Large intestine (tissue), 12 donors: ENCODE measurements at places on chromosomes 16 and 17. TPM values are rescaled to one million over a fixed set of nuclear protein-coding genes. Genes with fewer than 3 reads are reported as not detected.

Gene ABCA3
- polyA plus RNA-seq = 4.7 TPM

Gene GDPD3
- 18.1 TPM for polyA plus RNA-seq

Gene ARL5C
- polyA plus RNA-seq = not detected

Gene GJD3
- 0.36 TPM for polyA plus RNA-seq

- no peaks in the 10 kb centered on the region for H3K4me1 ChIP-seq
- H3K27me3 ChIP-seq = no peaks in the 10 kb centered on the region
- no peak for DNase-seq
- no peak overlapping the region for H3K27ac ChIP-seq
These were observed 41.8 kb downstream of the IL4R start for GRCh38 chr16:27355610-27356009.

DNA sequence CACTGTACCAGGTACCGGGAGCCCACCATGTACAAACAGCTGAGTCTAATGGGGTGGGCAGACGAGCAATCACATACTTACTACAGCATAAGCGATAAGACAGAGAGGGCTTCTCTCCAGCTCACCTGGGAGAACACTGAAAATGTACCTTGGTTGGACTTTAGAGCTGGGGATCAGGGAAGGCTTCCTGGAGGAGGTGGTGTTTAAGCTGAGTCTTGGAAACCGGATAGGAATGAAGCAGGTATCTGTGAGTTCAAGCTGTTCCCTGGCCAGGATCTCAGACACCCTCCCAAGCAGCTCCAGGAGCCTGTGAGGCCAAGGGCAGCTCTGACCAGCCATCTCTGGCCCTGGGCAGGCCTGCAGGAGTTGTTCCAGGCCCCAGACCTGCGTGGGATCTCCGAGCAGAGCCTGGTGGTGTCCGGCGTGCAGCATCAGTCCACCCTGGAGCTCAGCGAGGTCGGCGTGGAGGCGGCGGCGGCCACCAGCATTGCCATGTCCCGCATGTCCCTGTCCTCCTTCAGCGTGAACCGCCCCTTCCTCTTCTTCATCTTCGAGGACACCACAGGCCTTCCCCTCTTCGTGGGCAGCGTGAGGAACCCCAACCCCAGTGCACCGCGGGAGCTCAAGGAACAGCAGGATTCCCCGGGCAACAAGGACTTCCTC, 8.0 kb upstream of the SERPINF1 start:
- H3K4me3 ChIP-seq = no peak overlapping the region
- H3K27ac ChIP-seq = no peak overlapping the region
- no peak for DNase-seq
- H3K4me1 ChIP-seq = peaks cover 8% of the 10 kb centered on the region
- no peaks in the 10 kb centered on the region for H3K27me3 ChIP-seq
- peaks cover 2% of the 10 kb centered on the region for H3K36me3 ChIP-seq

GRCh38 chr17:33266116-33266515, 27.0 kb downstream of the ASIC2 start:
- H3K27ac ChIP-seq = no peak overlapping the region
- DNase-seq = no peak
- H3K4me1 ChIP-seq = peaks cover 47% of the 10 kb centered on the region
- no peaks in the 10 kb centered on the region for H3K27me3 ChIP-seq
- no peaks in the 10 kb centered on the region for H3K36me3 ChIP-seq

DNA sequence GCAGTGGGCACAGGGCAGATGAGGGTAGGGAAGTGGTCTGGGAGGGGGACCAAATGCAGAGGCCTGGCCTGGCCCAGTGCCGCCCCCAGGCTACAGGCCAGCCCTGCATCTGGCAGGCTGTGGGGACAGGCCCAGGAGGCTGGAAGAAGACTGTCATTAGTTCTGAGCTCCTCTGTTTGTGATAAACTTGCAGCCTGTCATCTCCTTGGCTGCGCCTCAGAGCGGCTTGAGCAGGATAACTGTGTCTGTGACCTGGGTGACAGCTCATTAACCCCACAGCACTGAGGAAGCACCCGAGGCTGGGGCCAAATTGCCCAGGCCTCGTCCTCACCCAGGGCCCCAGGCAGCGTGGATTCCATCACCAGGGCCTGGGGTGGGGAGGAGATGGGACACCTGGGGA, 23.9 kb downstream of the ABCC3 start:
- peaks cover 41% of the 10 kb centered on the region for H3K4me1 ChIP-seq
- no peak overlapping the region for H3K4me3 ChIP-seq
- peaks cover 4% of the 10 kb centered on the region for H3K36me3 ChIP-seq
- H3K27me3 ChIP-seq = no peaks in the 10 kb centered on the region
- no peak for DNase-seq
- no peak overlapping the region for H3K27ac ChIP-seq

GRCh38 chr16:75559564-75560372, 3.7 kb upstream of the TMEM231 start:
- DNase-seq = no peak
- H3K4me3 ChIP-seq = no peak overlapping the region
- H3K4me1 ChIP-seq = peaks cover 4% of the 10 kb centered on the region
- no peak overlapping the region for H3K27ac ChIP-seq

DNA sequence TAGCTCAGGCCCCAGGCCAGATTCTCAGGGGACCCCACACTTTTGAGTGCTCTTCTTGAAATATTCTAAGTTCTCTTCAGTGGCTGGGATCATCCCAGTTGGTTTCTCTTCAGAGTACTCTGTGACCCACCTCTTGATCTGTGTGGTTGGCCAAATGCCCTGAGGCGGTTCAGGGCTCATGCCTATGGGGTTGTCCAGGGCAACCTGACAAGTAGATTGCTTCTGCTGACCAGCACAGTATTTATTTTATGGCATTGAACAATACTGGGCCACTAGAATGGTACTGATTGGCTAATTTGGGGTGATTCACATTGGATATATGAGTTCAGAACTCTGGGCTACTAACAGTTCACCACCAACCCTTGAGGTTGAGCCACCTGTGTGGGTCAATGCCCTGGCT, 7.4 kb upstream of the GOSR2 start:
- no peaks in the 10 kb centered on the region for H3K4me1 ChIP-seq
- H3K4me3 ChIP-seq = no peak overlapping the region
- no peaks in the 10 kb centered on the region for H3K36me3 ChIP-seq
- no peak overlapping the region for H3K27ac ChIP-seq
- H3K27me3 ChIP-seq = peaks cover 5% of the 10 kb centered on the region

DNA sequence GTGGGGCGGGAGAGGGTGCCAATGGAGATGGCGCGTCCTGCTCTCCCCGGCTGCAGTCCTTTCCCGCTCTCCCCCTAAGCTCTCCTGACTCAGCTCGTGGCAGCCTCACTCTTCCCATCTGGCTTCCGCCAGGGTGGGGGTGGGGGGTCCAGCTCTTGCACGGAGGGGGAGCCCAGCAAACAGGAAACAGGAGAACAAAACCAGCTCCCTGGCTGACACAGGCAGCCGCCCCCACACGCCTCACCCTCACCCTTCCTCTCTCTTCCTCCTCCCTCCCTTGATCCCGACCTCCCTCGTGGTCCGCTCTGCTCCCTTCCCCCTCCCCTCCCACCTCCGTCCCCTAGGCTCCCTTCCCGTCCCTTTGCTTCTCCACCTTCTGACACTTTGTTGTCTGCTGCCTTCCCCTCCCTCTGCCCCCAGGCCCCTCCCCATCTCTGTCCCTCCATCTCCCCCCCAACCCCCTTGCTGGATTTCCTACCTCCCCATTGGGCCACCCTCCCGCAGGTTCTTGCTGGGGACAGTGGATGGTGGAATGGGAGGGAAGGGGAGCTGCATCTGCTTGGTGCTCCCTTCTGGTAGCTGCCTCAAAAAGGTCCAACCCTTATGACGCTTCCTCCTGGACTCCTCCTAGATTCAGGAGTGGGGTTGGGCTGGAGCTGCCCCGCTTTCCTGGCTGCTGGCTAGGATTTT, 23.7 kb downstream of the ARHGAP23 start:
- no peak overlapping the region for H3K4me3 ChIP-seq
- H3K36me3 ChIP-seq = no peaks in the 10 kb centered on the region
- H3K4me1 ChIP-seq = peaks cover 48% of the 10 kb centered on the region
- DNase-seq = peak; percentile 57

DNA sequence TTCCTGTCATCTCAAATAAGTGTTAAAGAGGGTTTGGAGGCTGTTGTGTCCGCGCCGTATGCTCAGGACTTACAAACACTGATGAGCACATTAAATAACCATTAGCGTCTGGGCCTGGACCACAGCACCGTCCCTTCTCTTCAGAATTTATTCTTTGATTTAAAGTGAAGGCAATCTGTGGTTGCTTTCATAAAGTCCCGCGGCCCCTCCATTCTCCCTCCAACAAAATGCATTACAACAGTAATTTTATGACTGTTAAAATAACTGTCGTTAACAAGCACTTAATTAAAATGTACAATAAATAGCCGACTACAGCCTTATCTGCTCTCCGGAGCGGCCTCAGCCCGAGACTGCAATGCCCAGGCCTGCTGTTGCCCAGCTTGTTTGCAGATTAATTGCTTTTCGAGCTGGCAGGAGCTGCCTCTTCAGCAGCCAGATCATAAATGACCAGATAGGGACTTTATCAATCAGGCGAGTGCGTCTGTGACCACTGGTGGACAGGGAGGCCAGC, 30.6 kb upstream of the IRX3 start:
- no peak overlapping the region for H3K27ac ChIP-seq
- H3K36me3 ChIP-seq = no peaks in the 10 kb centered on the region
- H3K27me3 ChIP-seq = peaks cover 7% of the 10 kb centered on the region
- no peak for DNase-seq
- H3K4me1 ChIP-seq = no peaks in the 10 kb centered on the region

DNA sequence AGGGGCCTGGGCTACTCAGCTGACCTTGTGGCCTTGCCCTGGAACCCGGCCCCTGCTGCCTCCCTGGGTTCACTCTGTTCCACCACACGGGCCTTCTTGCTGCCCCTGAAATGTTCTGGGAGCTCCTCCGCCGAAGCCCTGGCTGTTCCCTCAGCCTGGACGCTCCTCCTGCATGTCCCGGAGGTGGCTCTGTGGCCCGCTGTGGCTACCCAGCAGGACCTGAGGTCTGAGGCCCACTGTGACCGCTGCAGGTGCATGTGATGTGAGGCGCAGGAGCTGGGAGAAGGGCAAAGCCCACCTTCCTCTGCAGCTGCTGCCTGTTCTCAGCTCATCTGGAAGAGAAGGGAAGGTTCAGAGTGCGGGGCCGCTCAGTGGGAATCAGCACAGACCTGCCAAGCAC, 38.9 kb upstream of the ACSF3 start:
- H3K4me3 ChIP-seq = no peak overlapping the region
- no peak for DNase-seq
- H3K27ac ChIP-seq = no peak overlapping the region
- H3K27me3 ChIP-seq = no peaks in the 10 kb centered on the region

DNA sequence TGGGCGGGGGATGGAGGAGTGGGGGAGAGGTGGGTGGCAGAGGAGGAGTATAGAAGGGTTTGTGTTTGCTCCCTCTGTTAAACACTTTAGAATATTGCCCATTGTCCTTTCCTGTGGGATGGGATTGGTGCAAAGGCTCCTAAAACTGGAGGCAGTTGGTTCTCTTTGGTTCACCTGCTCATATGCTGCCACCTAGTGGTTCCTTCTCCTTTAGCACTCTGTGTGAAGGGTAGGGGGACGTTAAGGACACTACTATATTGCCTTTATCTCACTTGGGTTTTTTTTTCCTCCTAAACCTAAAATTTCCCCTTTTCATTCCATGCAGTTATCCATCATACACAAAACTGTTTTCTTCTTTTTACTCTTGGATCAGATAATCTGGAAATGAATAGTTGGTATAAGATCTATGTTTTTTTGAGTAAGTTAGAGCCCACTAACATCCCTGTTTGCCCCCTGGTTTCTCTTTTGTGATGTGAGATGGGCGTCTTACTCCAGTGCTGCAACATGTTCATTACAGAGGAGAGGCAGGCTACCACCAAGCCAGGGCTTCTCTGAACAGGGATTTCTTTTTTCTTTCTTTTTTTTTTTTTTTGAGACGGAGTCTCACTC, 23.8 kb downstream of the SNX11 start:
- peaks cover 3% of the 10 kb centered on the region for H3K36me3 ChIP-seq
- DNase-seq = no peak
- peaks cover 2% of the 10 kb centered on the region for H3K27me3 ChIP-seq

- H3K4me3 ChIP-seq = no peak overlapping the region
- H3K4me1 ChIP-seq = no peaks in the 10 kb centered on the region
- peaks cover 25% of the 10 kb centered on the region for H3K36me3 ChIP-seq
- H3K27ac ChIP-seq = no peak overlapping the region
- no peaks in the 10 kb centered on the region for H3K27me3 ChIP-seq
- no peak for DNase-seq
These were observed 5.7 kb downstream of the LAT start for GRCh38 chr16:28990375-28991040.

DNA sequence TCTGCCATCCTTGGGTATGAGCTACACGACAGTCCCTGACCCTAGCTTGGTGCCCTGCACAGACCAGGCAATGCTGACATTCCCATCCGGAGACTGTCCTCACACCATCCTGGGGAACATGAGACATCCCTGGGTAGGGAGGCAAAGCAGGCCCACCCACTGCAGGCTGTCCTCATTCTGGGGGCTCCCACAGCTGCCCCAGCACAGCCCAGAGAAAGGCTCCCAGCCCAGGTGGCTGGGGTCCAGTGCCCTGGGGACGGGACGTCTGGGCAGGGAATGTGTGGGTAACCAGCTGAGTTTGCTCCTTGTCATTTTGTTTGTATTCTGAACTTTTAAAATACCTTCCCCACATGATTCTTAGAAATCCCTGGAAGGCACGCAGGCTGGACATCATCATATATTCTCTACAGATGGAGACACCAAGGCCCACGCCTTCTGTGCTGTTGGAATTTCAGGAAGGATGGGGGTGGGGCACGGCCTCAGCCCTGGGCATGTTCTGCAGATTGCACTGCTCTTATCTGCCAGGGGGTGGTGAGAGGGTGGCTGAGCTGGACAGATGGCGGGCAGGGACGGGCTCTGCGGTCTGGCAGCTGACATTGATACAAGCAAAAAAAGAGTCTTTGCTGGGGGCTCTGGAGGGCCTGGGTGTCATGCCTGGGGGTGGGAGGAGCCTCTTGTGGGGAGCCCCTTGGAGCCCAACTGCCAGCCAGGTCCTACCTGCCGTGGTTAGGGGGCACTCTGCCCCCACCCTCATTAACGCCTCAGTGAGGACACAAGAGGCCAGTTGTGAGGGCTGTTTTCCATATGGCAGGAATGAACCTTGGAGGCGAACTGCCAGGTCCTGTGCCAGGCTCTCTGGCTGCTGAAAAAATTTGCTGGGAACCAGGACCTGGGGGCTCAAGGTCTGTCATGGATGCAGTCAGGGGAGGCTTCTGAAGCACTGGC, 28.4 kb downstream of the LRRC75A start:
- DNase-seq = peak; percentile 77
- H3K27me3 ChIP-seq = no peaks in the 10 kb centered on the region
- peaks cover 81% of the 10 kb centered on the region for H3K4me1 ChIP-seq
- peak overlapping the region; percentile 91 for H3K27ac ChIP-seq
- peaks cover 31% of the 10 kb centered on the region for H3K36me3 ChIP-seq

DNA sequence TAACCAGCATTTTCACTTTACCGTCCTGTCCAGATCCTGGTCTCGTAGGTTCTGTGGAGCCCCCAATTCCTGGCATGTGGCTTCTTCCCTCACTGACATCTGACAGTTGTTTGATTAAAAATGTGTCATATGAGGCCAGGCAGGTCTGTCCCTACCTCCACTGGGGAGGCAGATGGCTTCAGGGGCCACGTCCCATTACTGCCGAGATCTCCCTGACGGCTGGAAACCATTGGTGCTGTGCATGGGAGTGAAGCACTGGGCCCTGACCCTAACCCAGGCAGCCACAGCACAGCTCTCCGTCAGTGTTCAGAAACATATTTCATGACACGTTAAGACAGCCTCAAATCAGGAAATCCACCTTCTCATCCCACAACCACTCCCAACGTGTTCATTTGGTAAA, 77.5 kb downstream of the GNAO1 start:
- no peaks in the 10 kb centered on the region for H3K36me3 ChIP-seq
- no peaks in the 10 kb centered on the region for H3K27me3 ChIP-seq
- no peak overlapping the region for H3K4me3 ChIP-seq
- peaks cover 15% of the 10 kb centered on the region for H3K4me1 ChIP-seq
- peak overlapping the region; percentile 63 for H3K27ac ChIP-seq
- no peak for DNase-seq
